ENCODE measurements at places on chromosomes 5 and 9.

DNA sequence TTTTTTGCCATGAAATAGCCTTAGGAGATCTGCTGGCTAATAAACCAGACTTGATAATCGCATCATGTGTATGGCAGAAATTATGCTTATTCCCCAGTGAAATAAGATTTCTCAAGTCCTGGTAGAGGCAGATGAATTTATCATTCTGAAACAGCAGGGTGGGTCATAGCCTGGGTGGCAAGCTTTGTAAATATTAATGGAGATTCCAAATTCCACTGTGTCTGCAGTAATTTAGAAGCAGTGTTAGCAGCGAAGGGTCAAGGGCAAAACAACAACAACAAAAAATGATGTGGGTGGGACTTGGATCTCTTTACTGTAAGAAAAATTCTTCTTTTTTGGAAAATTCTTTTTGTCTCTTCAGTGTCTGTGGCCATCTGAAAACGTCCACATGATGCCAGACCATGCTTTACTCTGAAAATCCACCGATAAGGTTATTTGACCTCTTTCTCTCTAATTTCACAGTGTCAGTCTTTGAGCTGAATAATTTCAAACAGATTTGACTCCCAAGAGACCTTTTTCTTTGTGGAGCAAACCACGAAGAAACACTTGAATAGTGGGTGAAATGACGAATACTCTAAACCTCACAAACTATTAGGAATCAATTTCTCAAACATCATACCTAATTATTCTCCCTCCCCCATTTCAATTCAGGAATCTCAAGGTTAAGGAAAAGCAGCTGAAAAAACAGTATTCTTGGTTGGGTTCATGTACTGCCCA is 106.0 kb upstream of the RPS23 start:
- H3K27ac ChIP-seq, result no peak overlapping the region
- no peaks in the 10 kb centered on the region for H3K27me3 ChIP-seq
- no peak for DNase-seq
- H3K4me1 ChIP-seq, result no peaks in the 10 kb centered on the region

GRCh38 chr5:61808091-61808490 is 476.0 kb downstream of the ZSWIM6 start:
- no peak overlapping the region for H3K4me3 ChIP-seq
- H3K4me1 ChIP-seq, result no peaks in the 10 kb centered on the region
- H3K27me3 ChIP-seq, result peaks cover 5% of the 10 kb centered on the region

DNA sequence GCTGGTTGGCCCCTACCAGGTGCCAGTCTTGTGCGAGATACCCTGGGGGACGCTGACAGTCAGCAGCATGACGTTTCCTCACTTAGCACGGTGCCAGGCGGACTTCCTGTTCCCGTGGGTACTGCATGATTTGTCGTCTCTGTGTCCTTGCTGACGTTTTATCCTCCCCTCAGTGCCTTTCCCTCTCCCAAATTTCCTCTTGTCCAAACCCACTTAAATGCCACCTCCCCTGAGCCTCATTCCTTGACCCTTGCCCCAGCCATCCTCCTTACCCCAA is 60.6 kb upstream of the SAP30L start:
- H3K4me1 ChIP-seq, result peaks cover 33% of the 10 kb centered on the region
- peak; percentile 34 for DNase-seq
- H3K4me3 ChIP-seq, result peak overlapping the region; percentile 79

DNA sequence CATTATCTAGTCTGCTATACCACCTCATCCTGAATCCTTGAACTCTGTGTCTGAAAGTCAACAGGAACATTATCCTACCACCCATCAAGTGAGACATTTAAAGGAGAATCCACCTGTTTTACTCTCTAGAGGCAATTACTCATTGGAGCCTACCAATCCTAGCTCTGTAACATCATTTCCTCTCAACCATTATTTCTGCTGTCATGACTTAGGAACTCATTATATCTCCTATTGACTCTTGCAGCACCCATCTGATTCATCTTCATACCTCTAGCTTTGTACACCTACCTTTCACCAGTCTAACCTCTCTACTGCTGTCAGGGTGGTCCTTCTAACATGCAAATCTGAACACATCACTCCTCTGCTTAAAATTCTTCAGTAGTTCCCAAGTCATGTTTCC is 481.5 kb downstream of the NFIB start:
- H3K36me3 ChIP-seq, result no peaks in the 10 kb centered on the region
- H3K4me1 ChIP-seq, result no peaks in the 10 kb centered on the region
- H3K4me3 ChIP-seq, result no peak overlapping the region
- no peak overlapping the region for H3K27ac ChIP-seq

- no peak overlapping the region for H3K27ac ChIP-seq
- H3K4me1 ChIP-seq, result no peaks in the 10 kb centered on the region
- H3K27me3 ChIP-seq, result peaks cover 7% of the 10 kb centered on the region
- H3K36me3 ChIP-seq, result no peaks in the 10 kb centered on the region
Measured at GRCh38 chr9:108166519-108166918, 677.0 kb upstream of the KLF4 start.

DNA sequence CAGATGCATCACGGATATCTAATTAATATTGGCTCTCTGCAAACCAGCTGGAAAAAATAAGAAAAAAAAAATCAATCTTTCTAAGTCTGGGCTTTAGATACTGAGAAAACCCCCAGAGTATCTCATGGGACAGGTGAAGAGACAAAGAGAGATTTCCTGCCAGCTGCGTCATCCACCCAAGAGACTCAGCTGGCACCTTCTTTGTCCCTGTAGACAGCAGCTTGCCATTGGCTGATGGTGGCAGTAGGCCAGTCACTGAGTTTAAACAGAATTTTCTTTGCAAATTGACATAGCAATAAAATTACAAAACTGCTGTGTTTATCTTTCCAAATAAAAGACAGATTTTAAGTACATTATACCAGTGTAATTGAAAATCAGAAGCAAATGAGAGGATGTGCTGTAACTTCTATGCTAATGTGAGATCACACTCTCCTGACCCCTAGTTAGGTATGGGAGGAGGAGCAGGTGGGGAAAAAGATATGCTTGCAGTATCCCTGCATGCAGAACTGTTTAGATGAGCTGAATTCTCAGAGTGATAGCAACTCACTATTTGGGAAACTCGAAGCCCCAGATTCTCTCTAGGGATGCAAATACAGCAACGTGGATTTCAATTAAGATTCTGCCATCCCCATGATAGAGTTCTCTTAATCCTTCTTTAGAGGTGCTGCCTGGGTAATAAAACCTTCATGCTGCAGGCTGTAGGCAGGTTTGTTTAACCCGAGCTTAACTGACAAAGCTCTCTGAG is 72.2 kb downstream of the NMUR2 start:
- no peaks in the 10 kb centered on the region for H3K27me3 ChIP-seq
- no peak overlapping the region for H3K27ac ChIP-seq
- no peaks in the 10 kb centered on the region for H3K36me3 ChIP-seq

DNA sequence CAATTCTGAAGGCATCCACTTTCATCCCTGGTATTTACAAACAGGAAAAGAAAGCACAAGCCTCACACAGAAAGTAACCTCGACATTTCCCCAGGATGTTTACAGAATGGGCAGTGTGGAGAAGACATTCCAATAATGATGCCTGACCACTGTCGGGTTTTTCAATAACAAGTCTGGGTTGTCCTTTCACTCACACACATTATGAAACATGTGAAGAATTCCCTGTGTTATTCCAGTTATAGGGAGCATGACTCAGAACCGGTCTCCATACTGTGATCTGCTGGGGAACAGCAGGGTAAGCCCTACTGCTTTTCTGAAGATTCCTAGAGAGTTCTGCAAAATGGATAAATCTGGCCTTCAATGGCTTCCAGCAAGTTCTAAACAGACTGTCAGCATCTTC is 155.3 kb downstream of the ADAMTS12 start:
- H3K4me1 ChIP-seq, result no peaks in the 10 kb centered on the region
- no peaks in the 10 kb centered on the region for H3K36me3 ChIP-seq
- no peak overlapping the region for H3K27ac ChIP-seq
- DNase-seq, result no peak
- H3K27me3 ChIP-seq, result peaks cover 4% of the 10 kb centered on the region

GRCh38 chr5:153623751-153624450 is 133.4 kb downstream of the GRIA1 start:
- no peak for DNase-seq
- no peaks in the 10 kb centered on the region for H3K36me3 ChIP-seq
- no peak overlapping the region for H3K27ac ChIP-seq

DNA sequence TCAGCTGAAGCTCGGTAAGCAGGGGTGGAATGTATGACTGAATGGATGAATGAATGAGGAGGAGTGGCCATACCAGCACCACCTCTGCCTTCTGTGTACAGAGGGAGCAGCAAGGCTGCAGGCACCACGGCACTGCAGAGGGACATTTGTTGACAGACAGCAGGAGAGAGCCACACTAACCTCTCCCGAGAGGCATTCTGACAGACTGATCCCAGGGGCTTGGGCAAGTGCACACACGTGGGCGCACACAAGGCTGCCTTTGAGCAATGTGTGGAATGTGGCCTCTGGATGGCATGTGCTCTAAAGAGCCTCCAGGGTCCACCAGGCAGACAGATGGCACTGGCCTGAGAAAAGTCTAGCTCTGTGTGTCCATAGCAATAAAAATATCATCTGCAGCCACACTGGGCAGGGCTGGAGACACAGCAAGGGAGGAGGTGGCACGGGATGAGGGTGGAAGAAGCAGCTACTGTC is 111.8 kb downstream of the ACTL7B start:
- H3K27me3 ChIP-seq, result no peaks in the 10 kb centered on the region
- no peaks in the 10 kb centered on the region for H3K4me1 ChIP-seq
- no peak overlapping the region for H3K27ac ChIP-seq
- no peak for DNase-seq
- no peaks in the 10 kb centered on the region for H3K36me3 ChIP-seq

DNA sequence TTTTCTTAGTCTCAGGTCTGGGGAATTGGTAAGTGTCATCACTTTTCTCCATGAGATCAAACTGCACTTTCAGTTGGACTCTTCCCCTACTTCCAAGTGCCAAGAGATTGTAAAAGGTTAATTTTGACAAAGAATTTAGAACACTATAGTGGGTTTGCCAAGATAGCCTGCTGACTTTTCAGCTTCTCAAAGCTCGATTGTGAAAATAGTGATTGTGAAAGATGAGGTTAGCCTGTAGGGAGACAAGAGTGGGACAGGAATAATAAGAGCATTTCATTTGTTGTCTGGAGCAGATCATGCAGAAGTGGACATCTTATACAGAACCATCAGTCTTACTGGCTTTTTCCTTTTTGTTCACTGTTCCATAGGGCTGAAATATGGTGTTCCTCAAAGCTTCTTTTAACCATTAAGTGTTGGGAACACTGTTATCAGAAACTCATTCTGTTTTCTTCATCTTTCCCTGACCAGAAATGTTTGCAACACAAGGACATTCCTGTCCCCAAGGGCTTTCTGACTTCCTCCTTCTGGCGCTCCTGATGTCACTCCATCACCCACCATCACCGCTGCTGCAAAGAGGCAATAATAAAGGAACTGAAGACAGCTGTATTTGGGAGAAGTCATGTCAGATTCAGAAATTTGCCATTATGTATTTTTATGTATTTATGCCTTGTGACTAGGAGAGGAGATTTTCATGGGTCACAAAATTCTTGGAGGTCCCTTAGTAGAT is 11.6 kb upstream of the SPTAN1 start:
- DNase-seq, result no peak
- H3K4me1 ChIP-seq, result no peaks in the 10 kb centered on the region
- no peak overlapping the region for H3K27ac ChIP-seq

DNA sequence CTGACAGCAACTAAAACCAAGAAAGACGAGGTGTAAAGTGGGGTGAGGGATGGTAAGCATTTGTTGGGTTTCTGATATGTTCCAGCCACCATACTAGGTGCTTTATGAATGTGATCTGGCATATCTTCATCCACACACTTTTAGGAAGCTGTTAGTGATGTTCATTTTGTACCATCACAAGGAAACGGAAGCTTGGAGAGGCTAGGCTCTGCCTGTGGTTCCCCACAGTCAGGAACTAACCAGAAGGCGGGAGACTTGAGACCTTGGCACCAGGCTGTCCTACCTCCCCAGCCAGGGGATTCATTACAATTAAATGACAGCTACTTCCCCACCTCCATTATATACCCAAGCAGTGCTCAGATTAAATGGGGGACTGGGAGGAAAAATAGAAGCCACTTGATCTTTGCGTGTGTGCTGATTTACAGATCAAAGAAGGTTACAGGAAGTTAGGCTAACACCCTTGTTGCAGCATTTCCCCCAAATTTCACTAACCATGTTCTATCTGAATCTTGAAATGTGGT is 43.0 kb downstream of the SFXN1 start:
- H3K4me1 ChIP-seq, result no peaks in the 10 kb centered on the region
- peaks cover 81% of the 10 kb centered on the region for H3K36me3 ChIP-seq
- no peaks in the 10 kb centered on the region for H3K27me3 ChIP-seq
- no peak overlapping the region for H3K4me3 ChIP-seq

DNA sequence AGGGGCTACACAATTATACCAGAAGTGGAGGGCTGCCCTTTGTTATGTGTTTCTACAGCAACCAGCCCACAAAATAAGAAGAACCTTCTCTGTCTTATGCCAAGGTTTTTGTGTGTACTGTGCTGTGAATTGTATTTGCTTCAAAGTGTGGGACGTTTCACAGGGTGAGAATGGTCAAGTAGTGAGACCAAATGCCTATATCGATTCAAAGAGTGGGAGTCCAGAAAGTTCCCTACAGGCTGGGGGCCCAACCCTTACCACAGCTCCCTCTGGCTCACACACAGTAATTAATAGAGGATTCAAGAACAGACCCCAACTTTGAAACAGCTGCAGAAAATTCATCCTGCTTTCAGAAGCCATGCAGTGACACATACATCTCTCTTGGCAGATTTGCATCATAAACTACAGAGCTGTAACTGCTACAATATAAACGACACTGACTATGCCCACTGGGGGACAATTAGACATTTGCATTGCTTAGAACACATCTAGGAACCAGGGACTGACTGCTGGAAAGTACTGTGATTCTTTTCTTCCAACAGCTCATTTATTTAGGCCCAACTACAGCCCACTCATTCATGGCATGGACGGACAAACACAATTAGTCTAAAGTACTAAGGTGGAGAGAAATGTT is 12.8 kb downstream of the ENC1 start:
- H3K36me3 ChIP-seq, result peaks cover 2% of the 10 kb centered on the region
- H3K27me3 ChIP-seq, result peaks cover 4% of the 10 kb centered on the region
- H3K4me1 ChIP-seq, result peaks cover 28% of the 10 kb centered on the region
- H3K4me3 ChIP-seq, result no peak overlapping the region
- H3K27ac ChIP-seq, result no peak overlapping the region

- no peak for DNase-seq
- H3K27me3 ChIP-seq, result no peaks in the 10 kb centered on the region
- H3K36me3 ChIP-seq, result no peaks in the 10 kb centered on the region
- H3K27ac ChIP-seq, result no peak overlapping the region
- H3K4me1 ChIP-seq, result no peaks in the 10 kb centered on the region
Measured at GRCh38 chr5:74393943-74394342, 246.6 kb downstream of the ENC1 start.

All from activated B cell treated with CpG ODN at 0.5 μM for 24 hours (primary cell).